ENCODE measurements at places on chromosomes 4 and X. TPM values are rescaled to one million over a fixed set of nuclear protein-coding genes. Genes with fewer than 3 reads are reported as not detected.

The GPR173 gene
- 3.1 TPM for total RNA-seq

The STPG2 gene
- total RNA-seq, result 0.43 TPM

GRCh38 chr4:137452799-137453198, 79.5 kb downstream of the PCDH18 start:
- no peak for DNase-seq

GRCh38 chrX:29299684-29300083, 712.4 kb downstream of the IL1RAPL1 start:
- no peak for DNase-seq

The LRIT3 gene
- total RNA-seq, result 0.28 TPM

GRCh38 chr4:87698394-87698793, 48.3 kb downstream of the DMP1 start:
- DNase-seq, result no peak

GRCh38 chrX:16696956-16697355, 15.5 kb downstream of the CTPS2 start:
- no peak for DNase-seq

- DNase-seq, result peak; percentile 95
Observed at GRCh38 chr4:24024605-24025004, 134.8 kb upstream of the PPARGC1A start.

The TMPRSS11F gene
- not detected for total RNA-seq

DNA sequence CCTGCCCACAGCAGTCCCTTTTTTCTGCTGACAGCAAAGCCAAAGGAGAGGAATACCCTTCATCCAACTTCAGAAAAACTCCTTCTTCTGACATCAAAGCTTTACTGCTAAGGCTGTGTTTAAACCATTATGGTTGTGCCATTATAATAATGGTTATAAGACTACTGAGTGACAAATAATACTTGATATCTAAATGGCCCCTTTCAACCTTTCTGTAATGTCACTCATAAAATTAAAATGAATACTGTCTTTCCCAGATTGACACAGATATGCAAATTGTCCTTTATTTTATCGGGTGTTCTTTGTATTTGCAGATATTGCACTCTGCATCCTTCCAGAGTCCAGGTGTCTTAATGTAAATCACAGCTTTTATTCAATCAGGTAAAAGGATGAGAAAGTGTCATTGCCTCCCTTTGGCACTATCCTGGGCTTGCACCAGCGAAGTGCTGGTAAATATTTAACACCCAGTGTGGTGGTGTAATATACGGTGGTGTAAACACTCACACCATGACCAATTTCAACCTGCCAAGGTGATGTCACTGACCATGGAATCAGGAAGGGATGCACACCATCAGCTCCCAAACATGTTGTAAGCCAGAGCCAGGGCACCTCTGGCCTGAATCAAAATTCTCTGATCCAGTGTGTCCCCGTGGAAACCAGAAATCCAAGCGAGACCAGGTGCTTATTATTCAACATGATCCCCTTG, 139.4 kb upstream of the TENM3 start:
- no peak for DNase-seq

DNA sequence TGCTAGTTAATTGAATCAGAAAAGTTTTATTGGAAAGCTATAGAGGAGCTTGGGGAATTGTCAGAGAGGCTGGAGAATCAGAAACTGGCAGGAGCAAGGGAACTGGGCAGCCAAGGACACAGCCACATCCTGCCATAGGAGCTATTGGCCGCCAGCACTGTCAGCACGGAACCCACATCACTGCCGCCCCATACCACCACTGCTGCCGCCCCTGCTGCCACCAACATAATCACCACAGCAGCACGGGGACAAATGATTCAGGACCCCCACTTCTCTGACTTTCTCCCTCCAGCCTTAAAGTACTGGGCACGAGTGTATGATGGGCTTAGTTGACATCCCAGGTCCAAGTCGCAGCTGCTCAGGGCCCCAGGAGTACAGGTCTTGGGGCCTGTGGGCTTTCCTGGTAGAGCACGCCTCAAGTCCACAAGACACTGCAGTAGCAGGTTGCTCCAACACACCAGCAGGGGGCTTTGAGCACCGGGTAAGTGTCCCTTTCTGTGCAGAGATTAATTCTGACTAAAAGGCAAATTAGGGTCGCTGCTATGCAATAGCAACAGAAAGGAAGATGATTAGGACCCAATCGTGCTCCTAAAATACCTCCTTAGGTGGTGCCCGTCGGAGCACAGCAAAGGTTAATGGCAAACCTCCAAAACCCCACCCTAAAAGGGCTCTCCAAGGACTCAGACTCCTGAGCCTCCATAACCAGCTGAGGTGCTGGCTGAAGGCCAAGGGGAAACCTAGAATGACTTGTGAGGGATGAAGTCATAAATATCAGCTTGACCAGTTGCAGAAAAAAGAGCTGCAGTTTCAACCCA, 6.9 kb downstream of the PJA1 start:
- peak; percentile 76 for DNase-seq

The PAGE1 gene
- total RNA-seq, result not detected

DNA sequence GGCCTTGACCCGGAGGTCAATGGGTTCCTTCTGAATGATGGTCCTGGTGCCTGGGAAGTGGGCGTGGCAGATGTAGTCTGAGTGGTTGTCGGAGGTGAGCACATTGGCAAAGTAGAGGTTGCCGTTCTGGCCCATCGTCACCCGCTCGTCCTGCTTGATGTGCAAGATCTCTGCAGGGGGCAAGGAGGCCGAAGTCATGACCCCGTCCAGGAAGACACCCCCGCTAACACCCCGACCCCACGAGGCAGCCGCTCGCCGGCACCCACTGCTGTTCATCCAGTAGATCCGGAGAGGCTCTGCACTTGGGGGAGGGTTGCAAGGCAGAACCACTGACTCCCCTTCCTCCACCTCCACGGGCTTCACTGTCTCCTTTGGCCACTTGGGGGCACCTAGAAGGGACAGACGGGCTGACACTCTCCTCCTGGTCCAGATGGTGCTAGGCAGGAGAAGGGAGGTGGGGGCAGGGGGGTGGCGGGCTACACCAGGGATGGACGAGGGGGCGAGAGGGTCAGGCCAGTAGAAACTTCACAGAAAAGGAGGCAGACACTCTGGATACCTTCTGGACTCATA, 15.1 kb downstream of the L1CAM start:
- no peak for DNase-seq

- peak; percentile 15 for DNase-seq
Observed at GRCh38 chrX:80335062-80335830, 85.0 kb upstream of the TENT5D start.

The ARAP2 gene
- total RNA-seq, result 77.8 TPM

- no peak for DNase-seq
Observed at GRCh38 chr4:172707622-172708021, 461.0 kb upstream of the GALNT7 start.

DNA sequence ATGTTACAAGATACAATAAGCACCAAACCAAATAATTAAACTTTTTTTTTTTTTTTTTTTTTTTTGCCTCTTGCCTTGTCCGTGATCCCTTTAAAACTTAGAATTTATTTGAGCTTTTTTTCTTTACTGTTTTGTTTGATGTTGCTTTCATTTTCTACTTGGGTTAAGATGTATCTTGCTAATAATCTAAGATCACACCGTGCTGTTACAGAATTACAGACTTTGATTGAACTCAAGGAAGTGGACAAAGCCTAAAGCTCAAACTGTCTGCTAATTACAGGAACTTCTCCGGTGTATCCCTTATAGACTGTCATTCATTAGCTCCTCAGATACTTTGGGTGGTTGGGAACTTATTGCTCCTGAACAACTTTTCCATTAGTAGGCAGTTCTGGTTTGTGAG, 26.5 kb downstream of the STIM2 start:
- no peak for DNase-seq

GRCh38 chr4:5126857-5127256, 75.6 kb downstream of the STK32B start:
- no peak for DNase-seq

DNA sequence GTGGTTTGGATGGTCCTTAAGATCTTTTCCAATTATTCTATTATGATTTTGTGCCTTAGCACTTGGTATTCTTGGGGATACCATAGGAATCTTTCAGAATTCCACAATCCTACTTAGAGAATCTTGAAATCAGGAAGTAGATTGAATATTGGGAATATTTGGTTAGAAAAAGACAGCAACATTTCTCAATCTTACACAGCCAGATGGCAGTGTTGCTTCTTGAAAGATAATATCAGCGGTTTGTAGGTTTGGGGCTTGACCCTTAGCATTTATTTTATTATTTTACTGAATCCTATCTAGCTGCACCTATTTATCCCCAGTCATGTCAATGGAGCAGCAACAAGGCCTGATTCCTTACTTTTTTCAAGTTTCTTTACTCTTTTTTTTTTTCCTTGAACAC, 28.6 kb downstream of the MAGEB1 start:
- DNase-seq, result no peak

DNA sequence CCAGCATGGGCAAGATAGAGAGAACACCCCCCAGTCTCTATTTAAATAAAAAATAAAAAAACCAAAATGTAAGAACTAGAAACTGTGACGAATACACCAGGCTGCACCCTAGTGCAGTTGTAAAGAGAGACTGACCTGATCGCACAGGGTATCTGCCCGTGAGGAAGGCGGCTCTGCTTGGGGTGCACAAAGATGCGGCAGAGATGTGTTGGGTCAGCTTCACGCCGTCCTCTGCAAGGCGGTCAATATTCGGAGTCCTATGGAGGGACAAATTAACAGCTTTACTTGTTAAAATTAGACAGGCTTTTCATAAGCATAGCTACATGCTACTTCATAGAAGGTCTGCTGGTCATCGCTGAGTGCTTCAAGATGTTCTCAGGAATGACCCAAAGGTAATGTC, 26.1 kb upstream of the ARSD start:
- DNase-seq, result no peak

GRCh38 chr4:76187152-76187551, 26.5 kb downstream of the SCARB2 start:
- no peak for DNase-seq

The RNF150 gene
- total RNA-seq, result 19.3 TPM

- DNase-seq, result no peak
Observed at GRCh38 chr4:143654571-143654970, 45.9 kb downstream of the FREM3 start.

- DNase-seq, result no peak
Observed at GRCh38 chr4:65918212-65918611, 247.9 kb upstream of the EPHA5 start.

The PPEF1 gene
- total RNA-seq, result 0.26 TPM

The MAGEB17 gene
- total RNA-seq, result not detected

The RTL9 gene
- 0.06 TPM for total RNA-seq
